ENCODE measurements at places on chromosomes 4 and X.

- no peak for DNase-seq
Measured at GRCh38 chrX:150546711-150547153, 21.7 kb upstream of the MTM1 start.

- DNase-seq: no peak
Measured at GRCh38 chr4:138007572-138007971, 234.6 kb downstream of the SLC7A11 start.

GRCh38 chrX:48909703-48910294, 1.6 kb downstream of the SLC35A2 start:
- DNase-seq: no peak

- DNase-seq: no peak
Measured at GRCh38 chrX:111372086-111372485, 39.9 kb downstream of the DCX start.

- DNase-seq: no peak
Measured at GRCh38 chr4:52982255-52982945, 120.3 kb downstream of the RASL11B start.

GRCh38 chr4:54165011-54165410, 64.1 kb upstream of the PDGFRA start:
- DNase-seq: no peak

GRCh38 chr4:158671665-158671914, at the start of gene C4orf46:
C4orf46 (minus strand) TSS chr4:158671887; CDS start chr4:158671801, 86 bp downstream.
- DNase-seq: no peak

- no peak for DNase-seq
Measured at GRCh38 chr4:181194096-181194495, 1049.1 kb upstream of the TENM3 start.
